CD4-positive, alpha-beta T cell treated with Interleukin-12 subunit alpha and Interleukin-12 subunit beta, for 1 hour (primary cell): ENCODE measurements at places on chromosomes 2 and 18.

- no peak for DNase-seq
These were observed 90.9 kb upstream of the KLF7 start for GRCh38 chr2:207256476-207257207.

DNA sequence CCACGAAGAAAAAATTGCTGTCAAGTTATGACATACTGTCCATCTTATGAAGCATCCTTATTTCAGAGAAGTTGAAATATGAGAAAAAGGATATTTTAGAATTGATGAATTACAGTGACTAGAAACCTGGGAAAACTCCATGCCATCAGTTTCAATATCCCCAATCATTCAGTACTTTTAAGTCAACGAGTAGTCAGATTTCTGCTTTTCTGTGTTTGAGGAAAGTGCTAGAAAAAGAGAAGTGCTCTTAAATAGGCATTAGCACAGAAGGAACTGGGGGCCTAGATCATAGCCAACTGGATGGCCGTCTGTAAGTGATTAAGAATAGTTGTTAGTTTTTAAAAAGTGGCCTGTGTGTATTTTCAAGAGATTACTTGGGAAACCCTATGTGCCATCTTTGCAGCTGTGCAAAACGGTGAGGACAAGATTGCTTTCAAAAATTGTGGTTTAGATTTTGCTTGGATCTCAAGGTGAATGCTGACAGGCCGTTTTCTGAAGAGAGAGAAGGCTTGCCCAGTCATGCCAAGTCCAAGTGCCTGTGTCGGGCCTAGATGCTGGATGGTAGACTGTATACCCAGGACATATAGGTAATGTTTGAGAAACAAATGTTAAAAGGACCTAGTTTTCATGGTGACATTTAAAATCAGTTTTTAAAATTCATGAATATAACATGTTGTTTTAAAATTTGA is 5.1 kb downstream of the NEDD4L start:
- no peak for DNase-seq

DNA sequence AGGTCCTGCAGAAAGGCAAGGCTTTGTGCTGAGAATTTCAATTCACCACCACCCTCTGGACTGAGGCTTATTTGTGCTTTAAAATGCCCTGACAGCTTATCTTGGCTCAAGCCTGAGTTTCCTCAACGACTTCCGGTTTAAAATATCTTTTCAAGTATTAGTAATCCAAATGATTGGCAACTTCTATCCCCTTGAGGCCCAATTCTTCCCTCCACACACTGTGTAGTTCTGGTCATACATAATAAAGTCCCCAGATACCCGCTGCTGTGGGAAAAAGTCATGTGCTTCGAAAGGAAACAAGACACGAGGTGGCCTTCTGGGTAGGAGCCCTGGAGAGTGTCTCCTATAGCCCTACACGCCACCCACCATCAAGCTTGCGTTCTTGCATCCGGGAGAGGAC is 393.4 kb downstream of the ALK start:
- no peak for DNase-seq

DNA sequence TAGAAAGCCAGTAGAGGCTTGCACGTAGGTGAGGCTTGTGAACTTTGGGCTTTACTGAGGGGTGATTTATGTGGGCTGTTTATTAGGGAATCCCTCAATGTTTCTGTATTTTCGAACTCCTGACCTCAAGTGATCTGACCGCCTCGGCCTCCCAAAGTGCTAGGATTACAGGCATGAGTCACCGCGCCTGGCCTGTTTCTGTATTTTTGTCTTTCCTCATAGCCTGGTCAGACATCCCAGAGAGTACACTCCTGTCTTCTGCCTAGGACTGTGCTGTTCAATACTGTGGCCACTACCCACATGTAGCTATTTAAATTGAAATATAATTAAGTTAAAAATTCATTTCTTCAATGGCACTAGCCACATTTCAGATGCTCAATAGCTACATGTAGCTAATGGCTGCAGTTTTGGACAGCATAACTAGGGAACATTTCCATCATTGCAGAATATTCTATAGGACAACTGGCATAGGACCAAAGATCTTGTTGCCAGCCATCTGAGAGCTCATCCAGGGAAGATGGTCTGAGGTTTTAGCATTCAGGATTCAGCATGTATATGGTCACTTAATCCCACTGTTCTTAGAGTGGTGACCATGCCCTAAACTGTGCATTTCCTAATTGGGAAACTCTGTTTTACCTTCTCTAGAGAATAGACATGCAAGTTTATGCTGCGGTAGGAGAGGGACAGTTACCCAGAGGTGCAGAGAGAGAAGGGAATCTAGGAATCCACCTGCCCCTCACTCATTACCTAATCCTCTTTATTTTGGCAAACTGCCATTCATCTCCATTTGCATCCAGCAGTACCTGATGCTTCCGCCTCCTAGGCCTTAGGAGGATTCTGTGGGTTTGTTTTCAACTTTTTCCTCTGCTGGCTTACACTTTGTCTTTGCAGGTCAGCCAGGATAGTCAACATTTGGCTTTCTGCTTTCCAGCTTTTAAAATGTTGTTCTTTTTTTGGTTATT is 64.4 kb downstream of the LCLAT1 start:
- DNase-seq: no peak

DNA sequence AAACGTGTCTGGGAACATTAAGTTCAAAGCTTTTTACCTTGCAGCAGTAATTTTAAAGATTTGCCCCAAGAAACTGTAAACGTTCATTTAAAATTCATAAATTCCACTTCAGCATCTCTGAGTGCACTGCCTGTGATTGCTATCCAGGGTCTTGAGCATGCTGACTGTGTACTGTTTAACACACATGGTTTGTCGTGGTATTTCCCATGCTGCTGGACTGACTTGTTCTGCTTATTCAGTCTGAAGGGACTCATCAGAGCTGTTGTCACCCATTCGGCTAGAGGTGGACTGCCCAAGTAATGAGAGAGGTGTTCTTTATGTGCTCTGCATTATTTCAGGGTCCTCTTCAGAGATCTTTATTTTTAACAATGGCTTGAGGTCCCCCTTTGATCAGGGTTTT is 53.1 kb downstream of the RHBDD1 start:
- no peak for DNase-seq

GRCh38 chr18:55585920-55586561 is 2.0 kb downstream of the TCF4 start:
- DNase-seq: no peak

GRCh38 chr18:45164551-45164950 is 450.7 kb upstream of the SLC14A2 start:
- no peak for DNase-seq

DNA sequence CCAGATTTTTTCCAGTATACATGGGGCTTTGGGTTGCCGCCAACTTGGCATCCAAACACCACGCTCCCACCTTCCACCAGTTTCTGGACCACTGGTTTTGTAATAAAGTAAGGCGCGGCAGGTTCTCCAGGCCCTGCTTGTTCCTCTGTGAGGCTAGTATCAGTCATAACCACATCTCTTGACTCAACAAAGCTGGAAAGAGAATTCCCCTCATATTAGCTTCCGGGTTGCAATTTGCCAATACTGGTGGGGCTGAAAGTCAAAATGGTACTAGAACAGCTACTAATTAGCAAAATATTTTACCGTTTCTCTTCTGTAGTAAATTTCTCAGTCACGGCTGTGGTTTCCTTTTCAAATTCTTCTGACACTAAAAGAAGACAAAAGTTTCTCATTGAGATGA is 25.0 kb downstream of the TTN start:
- no peak for DNase-seq

GRCh38 chr18:58495207-58495606 is 133.7 kb downstream of the ALPK2 start:
- DNase-seq: no peak

GRCh38 chr2:216802516-216803215 is 57.2 kb downstream of the TNP1 start:
- no peak for DNase-seq

DNA sequence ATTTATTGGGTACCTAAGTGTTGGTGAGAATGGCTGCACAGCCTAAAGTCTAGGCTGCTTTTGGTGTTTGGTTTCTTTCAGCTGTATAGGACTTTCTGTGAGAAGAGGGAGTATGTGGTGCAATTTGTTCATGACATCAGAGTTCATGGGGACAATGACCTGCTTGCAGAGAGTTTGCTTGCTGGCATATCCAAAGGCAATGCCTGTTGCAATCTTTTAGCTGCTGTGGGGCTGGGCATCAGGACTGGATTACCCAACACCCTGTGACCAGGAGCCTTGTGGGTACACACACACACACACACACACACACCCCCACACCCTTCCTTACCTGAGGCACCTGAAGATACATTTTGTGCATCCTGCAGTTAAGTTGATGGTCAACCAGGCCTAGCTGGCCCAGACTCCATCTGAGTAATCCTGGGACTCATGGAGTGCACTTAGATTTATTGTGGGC is 68.4 kb downstream of the LIPG start:
- DNase-seq: no peak

GRCh38 chr2:62119311-62119974 is 76.5 kb upstream of the B3GNT2 start:
- no peak for DNase-seq

- no peak for DNase-seq
These were observed 1.4 kb downstream of the SPATS2L start for GRCh38 chr2:200307724-200308545.

DNA sequence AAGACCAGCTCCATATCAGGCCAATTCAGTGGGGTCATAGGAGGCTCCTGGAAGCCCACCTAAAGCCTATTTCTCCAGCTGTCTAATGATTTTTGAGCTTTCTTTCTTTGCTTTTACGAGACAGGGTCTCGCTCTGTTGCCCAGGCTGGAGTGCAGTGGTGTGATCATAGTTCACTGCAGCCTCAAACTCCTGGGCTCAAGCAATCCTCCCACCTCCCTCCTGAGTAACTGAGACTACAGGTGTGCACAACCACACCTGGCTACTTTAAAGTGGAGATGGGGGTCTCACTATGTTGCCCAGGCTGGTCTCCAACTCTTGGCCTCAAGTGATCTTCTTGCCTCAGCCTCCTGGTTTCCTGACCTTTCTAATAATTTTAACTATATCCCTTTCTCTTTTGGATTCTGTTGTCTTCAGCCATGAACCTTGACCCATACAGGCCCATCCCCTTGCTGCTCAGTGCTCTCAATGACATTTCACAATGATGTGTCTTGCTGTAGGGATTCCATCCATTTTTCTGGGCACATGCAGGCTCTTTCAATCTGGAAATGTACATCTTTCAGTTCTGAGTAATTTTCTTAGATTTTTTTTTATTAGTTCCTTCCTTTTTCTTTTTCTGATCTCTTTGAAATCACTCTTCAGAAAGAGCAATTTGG is 29.7 kb downstream of the GNLY start:
- DNase-seq: no peak

GRCh38 chr2:47346-47725 is 1.0 kb upstream of the FAM110C start:
- no peak for DNase-seq

GRCh38 chr2:37658682-37659081 is 12.8 kb downstream of the CDC42EP3 start:
- DNase-seq: no peak

- DNase-seq: no peak
These were observed 217.9 kb upstream of the PID1 start for GRCh38 chr2:229489016-229489415.

GRCh38 chr2:38835015-38835601 is 40.6 kb downstream of the DHX57 start:
- DNase-seq: peak; percentile 18

- DNase-seq: no peak
These were observed 70.8 kb downstream of the ACAA2 start for GRCh38 chr18:49742316-49743116.

DNA sequence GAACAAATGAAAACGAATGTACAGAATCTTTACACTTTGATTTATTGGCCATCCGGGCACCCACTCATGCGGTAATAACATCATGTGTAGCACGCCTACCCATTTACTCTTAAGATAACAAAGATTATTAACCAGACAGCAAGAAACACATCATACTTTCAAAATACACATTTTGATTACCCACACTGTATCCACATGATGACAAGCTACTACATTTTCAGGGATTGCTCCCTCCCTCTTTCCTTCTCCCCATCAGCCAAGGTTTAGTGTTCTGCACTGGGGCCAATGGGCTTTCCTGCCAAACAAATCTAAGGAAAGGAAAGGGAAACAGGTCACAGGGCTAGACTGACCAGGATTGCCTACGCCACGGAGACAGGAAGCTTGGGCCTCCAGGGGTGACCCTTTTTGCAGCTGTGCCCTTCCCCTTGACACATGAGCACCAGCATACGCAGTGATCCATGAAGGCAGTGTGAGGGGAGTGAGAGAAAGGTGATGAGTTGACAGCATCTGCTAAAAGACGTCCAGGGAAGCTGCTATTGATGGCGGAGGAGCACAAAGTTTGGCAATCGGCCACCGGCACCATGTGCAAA is 76.5 kb downstream of the ZNF521 start:
- DNase-seq: no peak

GRCh38 chr2:28635191-28635611 is 116.4 kb upstream of the PPP1CB start:
- DNase-seq: no peak

DNA sequence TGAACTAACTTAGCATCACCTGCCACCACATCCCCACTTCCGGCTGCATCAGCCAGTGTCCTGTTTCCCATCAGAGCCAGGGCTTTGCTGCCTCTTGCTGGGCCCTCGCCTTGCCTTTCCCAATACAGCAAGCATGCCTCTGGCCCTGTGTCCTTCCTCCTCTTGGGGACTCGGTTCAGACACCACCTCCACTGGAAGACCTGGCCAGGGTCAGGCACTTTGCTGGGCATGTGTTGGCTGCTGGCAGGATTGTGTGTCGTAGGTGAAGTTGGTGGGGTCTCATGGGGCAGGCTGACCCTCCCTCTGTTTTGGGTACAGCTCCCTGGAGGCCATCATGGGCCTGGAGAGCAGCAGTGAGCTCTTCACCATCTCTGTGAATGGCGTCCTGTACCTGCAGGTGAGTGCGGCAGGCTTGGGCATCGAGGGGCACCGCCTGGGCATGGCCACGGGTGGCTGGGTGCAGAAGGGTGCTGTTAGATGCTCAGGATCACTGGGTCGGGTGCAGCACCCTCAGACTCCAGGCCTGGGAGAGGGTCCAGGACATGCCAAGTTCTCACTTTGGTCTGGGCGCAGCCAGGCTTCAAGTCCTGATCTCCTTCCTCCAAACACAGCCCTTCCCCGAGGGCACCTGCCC is 6.6 kb downstream of the ERFE start:
- DNase-seq: no peak

GRCh38 chr2:73494031-73494430 is 108.4 kb downstream of the ALMS1 start:
- DNase-seq: no peak

- no peak for DNase-seq
These were observed 19.0 kb upstream of the SAG start for GRCh38 chr2:233288663-233289062.

GRCh38 chr2:211748339-211748738 is 790.3 kb downstream of the ERBB4 start:
- no peak for DNase-seq

- no peak for DNase-seq
These were observed 62.3 kb downstream of the TNS1 start for GRCh38 chr2:217940261-217941220.

GRCh38 chr18:79409313-79409712 is 13.6 kb downstream of the NFATC1 start:
- DNase-seq: no peak

GRCh38 chr18:43279015-43279744 is 1.9 kb upstream of the SYT4 start:
- DNase-seq: no peak
